Right renal pelvis (tissue), 4 donors: ENCODE measurements at places on chromosomes 2 and 18.

- no peak for DNase-seq
Measured at GRCh38 chr18:8314124-8314523, 295.1 kb upstream of the RAB12 start.

GRCh38 chr2:120850551-120850950 lies 114.9 kb downstream of the GLI2 start:
- DNase-seq = no peak

DNA sequence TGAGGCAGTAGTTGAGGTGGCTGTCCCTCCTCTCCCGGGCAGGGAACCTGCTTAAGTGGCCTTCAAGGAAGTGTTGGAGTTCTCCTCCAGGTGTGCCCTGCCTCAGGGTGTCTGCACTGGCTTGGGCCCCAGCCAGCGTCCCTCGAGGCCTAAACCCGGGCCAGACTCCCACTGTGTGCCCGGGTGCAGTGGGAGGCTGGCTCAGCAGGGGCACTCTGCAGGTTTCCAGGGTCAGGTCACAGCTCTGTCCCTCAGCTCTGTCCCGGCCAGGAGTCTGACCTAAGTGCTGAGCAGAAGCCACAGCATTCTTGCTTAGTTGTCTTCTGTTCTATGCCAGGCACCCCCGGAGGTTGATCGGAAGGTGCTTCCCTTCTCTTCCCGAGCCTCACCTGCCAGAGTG lies 69.0 kb upstream of the OTOS start:
- no peak for DNase-seq

DNA sequence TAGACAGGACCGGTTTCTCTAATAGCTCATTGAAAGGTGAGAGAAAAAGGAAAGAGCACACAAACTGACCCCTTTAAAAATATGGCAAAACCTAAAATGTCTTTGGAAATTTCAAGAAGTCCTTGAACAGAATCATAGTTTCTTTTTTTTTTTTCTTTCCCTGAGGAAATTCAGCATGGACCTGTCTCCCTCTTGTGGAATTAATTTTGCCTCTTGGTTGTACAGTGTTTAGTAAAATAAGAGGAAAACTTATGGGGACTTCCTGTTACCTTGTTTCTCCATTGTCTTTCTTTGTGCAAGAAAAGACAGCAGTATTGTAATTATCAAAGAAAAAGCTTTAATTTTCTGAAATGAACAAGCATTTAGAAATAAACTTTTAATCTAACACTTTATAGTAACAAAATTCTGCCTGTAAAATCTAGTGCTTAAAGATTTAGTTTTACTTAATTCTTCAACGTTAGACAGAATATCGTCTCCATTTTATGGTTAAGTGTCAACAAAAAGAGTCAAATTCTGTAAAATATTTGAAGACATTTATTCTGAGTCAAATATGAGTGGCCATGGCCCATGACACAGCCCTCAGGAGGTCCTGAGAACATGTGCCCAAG lies 176.3 kb upstream of the NABP1 start:
- no peak for DNase-seq

DNA sequence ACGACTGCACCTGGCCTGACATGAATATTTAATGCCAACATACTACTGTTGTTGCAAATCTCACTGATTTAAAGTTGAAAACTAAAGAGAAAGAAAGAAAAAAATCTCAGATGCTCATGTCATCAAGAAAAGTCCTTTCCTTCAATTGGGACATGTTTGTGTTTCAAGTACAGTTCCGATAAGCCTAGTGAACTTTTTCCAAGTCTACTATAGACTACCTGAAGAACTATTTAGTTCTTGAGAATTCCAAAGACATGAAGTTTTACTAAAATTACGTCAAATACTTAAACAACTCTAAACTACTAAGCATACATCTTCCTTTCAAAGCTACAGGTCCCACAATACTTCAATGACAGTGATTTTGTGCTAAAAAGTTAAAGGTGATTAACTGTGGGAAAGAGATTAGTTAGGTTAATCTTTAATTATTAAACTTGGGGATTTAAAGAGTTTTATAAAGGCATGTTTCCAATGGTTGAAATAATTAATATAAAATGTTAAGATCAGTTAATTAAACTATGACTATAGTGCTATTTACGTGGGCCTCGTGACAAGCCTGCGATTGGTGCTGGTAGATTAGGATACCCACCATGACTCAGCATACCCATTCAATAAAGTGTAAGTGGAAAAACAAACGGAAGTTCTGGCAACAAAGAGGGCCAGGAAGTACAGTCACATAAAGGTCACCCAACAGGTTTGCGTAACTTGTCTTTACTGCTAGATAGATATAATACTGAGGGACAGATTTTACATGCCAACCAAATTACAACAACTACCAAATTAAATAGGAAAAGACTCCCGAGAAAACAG lies 55.5 kb downstream of the SEPTIN10 start:
- DNase-seq = no peak
